Activated gamma-delta T cell treated with Interleukin-2 at 50 U/mL for 16 hours (primary cell): ENCODE measurements at places on chromosomes 2 and 18.

DNA sequence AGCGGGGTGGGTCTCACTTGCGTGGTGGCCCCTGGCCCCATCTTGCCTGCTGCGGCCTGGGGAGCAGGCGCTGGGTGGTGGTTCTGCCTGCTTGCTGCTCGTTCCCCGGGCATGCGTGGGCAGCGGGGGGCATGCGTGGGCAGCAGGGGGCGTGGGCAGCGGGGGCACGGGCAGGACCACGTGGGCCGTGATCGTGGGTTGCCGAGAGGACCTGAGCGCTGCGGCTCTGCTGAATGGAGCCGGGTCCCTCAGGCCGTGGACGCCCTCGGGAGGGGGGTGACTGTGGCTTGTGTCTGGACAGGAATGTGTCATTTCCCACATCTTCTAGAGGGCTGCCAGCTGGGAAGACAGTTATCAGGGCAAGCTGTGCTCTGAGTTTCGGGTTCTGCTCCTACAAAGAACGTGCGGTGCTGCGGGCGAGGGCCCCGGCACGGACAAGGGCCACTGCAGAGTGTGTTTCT lies 8.3 kb upstream of the GAL3ST2 start:
- DNase-seq: no peak

DNA sequence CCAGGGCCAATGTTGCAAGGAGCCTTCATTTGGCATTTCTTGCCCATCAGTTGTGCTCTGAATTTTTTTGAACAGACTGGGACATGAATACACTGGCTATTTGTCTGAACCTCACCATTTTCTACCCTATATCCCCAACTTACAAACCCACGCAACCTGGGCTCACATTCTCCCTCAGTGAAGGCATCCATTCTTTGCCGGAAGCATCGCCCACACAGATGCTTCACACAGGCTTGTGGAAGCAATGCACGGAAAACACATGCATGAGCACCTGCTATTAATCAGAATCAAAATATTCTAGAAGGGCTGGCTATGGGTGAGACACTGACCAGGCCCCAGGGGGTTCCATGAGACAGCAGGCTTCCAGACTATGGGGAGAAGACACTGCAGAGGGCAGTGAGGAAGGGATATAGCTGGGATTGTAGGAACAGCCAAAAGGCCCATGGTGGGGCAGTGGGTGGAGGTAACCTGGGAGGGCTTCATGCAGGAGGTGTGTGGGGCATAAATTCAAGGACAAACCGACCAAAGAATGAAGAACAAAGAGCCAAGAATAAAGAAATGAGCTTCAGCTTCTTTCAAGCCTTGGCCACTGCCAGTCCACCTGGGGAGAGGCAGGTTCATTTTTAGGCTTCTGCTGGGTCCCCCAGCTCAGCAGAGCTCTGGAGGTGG lies 261.5 kb downstream of the CELF4 start:
- no peak for DNase-seq

GRCh38 chr2:2146969-2147900 lies 183.8 kb downstream of the MYT1L start:
- DNase-seq: no peak

DNA sequence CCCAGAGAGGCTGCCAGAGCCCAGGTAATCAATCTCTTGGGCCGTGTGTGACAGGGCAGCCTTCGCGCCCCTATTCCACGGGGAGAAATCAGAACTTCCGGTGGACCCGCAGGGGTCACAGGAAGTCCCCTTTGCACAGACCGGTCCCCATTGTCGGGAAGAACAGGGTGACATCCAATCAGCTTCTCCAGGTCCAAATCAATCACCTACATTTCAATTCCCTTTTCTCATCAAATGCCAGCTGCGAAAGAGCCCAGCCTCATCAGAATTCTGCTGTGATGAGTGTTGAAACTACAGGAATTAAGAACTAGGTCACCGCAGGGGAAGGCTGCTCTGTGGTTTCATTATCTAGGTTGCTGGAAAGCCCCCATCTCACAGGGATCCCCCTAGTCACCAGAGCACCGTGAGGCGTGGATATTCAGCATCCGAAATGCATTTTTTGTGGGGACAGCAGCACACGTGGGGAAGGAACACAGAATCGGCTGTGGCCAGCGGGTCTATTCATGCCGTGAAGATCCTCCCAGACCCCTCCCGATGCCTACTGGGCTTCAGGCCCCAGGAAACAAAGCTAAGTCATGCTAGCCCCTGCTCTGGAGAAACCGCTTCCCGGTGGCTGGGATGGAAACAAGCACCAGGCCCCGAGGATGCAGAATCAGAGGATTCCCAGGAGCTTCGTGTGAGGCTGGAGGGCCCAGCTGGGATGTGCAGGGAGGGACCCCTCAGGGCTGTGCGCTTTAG lies 193.7 kb upstream of the ID2 start:
- DNase-seq: peak; percentile 54

- DNase-seq: no peak
Measured at GRCh38 chr2:23662941-23663920, 263.7 kb downstream of the ATAD2B start.

DNA sequence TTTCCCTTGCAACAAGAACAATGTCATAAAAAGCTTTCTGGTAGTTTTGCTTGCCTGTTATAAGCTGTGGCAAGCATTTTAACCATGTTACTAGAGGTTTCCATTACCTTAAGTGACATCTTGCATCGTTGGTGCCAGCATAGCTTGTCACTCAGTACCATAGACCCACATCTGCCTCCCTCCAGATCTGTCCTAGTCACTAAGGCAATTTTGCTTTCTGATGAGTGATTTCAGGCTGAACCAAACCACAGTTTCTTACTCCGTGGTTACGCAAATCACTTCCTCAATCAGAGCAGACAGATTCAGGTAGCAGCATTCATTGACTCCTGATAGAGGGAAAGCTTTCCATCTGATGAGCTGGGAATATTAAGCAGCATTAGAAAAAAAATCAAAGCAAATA lies 1057.5 kb upstream of the FAM98A start:
- no peak for DNase-seq

GRCh38 chr2:120605231-120605935 lies 130.3 kb upstream of the GLI2 start:
- no peak for DNase-seq

DNA sequence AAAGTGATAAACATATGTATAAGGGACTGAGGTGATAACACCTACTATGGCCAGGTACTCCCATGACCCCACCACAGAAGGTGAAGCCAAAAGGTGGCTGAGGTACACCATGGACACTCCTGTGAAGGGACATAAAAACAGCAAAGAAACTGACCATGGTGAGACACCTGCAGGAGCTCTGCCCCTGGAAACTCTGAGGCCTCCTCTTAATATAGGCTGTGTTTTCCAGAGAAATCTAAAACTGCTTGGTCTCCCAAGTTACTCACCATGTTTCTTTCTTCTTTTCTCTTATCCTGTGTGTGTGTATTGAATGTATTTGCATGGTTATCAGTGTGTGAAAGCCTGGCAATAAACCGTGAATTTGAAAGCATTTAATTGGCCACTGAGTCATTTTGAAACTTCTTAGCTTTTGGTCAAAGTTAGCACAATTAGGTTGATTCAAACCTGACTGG lies 739.3 kb upstream of the GCFC2 start:
- no peak for DNase-seq

GRCh38 chr2:158796652-158797051 lies 1.5 kb downstream of the DAPL1 start:
- no peak for DNase-seq

DNA sequence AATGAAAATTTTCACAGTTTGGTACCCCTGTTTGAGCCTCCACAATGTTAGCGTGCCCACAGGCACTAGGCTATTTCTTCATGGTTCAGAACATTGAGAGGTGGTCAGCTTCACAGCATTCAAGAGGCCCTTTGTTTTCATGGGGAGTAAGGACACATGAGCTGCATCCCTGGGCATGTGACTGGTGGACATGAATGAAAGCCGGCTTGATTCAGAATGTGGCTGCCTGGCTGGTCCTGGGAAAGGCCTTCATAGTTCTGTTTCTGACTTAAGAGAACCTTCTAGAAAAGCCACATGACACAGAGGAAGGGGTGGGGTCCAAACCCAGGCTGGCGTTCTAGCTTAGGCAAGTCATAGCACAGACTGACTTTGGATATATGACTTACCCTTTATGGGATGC lies 420.6 kb downstream of the CMPK2 start:
- DNase-seq: no peak

DNA sequence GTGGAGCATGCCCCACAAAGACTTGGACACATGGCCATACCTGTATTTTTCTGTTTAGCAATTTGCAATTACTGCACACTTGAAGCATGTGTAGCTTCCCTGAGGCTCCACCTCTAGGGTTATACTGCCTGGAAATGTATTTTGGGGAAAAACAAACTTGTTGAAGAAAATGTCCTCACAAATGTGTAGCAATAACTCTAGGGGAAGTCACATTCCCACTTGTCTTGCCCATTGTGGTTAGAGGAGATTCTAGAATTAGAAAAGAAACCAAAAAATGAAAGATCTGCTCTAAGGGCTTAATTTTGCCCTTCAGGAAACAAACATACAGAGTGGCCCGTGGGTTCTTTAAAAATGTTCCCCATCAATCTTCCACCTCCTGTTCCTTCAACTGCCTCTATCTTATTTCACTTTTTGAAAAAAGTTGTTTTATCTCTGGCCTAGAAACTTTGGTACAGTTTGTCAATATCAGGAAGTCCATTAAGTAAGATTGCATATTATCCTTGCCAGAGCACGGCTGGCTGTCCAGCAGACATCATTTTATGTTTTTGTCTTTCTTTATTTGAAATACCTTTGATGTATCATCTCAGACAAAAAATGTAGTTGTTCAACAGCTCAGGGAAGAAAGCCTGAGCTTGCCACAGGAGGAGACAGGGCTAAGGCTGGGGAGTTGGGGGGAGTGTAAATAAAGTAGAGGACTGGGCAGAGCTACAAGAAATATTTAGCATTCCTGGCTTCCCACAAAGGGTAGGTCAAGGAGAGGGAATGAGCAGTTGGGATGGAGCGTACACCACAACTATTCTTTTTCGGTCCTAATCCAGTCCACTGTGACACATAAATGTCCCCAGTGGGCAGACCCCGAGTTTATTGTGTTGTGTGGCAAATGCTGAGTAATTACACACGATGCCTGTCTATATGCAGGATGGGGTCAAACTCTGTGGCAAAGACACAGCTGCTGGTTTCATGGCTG lies 96.8 kb upstream of the CDC42EP3 start:
- no peak for DNase-seq

GRCh38 chr2:123976054-123976648 lies 48.9 kb upstream of the CNTNAP5 start:
- DNase-seq: no peak

- no peak for DNase-seq
Measured at GRCh38 chr2:218781691-218782527, at the start of gene CYP27A1. CYP27A1 (plus strand) TSS chr2:218782147; CDS start chr2:218782183, 36 bp downstream.

- DNase-seq: no peak
Measured at GRCh38 chr18:58067601-58068000, 23.6 kb downstream of the NEDD4L start.

GRCh38 chr18:13313006-13313686 lies 94.6 kb downstream of the LDLRAD4 start:
- peak; percentile 47 for DNase-seq

DNA sequence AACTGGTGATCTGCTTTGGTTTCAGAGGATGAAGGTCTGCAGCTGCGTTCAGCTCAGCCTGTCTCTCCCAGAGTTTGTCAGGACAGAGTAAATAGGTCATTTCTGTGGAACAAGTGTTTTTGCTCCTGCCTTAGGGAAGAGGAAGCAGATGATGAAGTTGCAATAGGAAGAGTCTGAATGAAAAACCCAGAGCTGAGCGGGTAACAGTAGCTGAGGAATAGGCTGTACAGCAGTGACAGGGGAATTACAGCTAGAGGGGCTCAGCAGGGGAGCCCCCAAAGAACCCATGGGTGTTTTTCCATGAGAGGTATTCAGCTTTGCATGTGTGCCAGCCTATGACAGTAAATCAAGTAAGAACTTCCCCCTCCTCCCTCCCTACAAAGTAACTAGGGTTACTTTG lies 10.3 kb upstream of the CYBRD1 start:
- no peak for DNase-seq

DNA sequence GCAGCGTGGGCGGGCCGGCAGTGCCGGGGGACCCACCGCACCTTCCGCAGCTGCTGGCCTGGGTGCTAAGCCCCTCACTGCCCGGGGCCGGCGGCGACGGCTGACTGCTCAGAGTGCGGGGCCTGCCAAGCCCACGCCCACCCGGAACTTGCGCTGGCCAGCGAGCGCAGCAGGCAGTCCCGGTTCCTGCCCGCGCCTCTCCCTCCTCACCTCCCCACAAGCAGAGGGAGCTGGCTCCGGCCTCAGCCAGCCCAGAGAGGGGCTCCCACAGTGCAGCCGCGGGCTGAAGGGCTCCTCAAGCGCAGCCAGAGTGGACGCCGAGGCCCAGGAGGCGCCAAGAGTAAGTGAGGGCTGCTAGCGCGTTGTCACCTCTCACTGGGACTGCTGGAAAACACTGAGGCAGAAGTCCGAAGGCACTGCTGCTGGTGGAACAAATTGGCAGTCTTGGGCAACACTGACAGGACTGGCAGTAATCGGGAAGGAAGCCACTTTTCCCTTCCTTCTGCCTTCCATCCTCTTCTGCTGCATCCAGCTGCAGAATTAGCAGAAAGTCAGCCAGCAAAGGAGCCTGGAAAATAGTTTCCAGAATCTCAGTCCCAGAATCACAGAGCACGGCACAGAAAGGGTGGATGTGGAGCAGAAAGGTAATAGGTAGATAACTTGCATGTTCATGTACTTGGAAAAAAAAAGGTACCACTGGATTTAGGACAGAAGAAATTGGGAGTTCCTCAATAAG lies 179.4 kb upstream of the FN1 start:
- no peak for DNase-seq

- no peak for DNase-seq
Measured at GRCh38 chr2:70558195-70558808, 4.7 kb upstream of the TGFA start.

DNA sequence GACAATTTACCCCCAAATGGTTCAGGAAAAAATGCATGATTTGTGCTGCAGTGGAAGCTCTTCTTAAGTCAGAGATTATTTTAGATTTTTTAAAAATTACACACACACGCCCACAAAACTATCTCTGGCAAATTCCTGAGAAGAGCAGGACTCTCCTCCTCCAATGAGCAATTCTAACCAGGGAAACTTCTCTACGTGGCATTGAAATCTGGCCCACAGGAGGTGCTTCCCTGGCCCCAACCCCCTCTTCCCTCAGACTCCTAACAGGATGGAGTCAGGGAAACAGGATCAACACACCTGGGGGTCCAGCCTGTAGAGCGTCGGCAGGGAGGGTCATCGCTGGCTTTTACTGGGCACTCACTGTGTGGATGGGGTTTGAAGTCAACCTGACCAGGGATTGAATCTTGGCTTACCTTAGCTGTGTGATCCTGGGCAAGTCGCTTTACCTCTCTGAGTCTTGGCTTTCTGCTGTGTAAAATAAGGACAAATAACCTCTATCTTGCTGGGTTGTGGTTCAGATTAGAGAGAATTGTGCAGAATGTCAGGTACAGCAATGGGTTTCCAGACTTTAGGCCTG lies 65.4 kb upstream of the ASAP2 start:
- DNase-seq: no peak

- no peak for DNase-seq
Measured at GRCh38 chr2:221601376-221601775, 29.3 kb upstream of the EPHA4 start.

- DNase-seq: no peak
Measured at GRCh38 chr18:61551586-61551985, 218.4 kb downstream of the CDH20 start.
